Activated CD4-positive, alpha-beta memory T cell treated with anti-CD3 and anti-CD28 coated beads, Interleukin-2, amount 10 ng/mL, durations not matched to agents 7 days and 5 days (primary cell): ENCODE measurements at places on chromosomes 5 and 9.
A peak's percentile ranks its signal among the peaks of the same experiment; 100 is the strongest.

- no peak for DNase-seq
Measured at GRCh38 chr9:5971740-5972139, 43.7 kb downstream of the RANBP6 start.

- no peak for DNase-seq
Measured at GRCh38 chr9:13266167-13266566, 13.3 kb downstream of the MPDZ start.

DNA sequence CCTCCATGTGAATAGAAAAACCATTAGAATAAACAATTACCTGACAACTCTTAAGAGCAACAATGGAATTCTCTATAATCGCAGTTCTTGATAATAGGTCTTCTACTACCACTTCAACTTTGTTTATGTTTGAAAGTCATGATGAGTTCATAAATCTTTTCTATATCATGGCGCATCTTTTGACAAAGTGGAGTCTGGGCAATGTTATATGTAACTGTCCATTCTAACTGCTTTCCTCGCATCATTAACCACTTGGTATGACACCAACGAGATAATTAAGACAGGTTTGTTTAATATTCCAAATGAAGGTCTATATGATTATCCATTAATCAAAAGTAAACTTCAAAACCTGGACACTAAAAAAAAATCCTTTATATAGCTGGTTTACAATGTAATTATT is 272.0 kb downstream of the DENND1A start:
- no peak for DNase-seq

- DNase-seq = no peak
Measured at GRCh38 chr9:132994410-132995120, 16.1 kb downstream of the GFI1B start.

GRCh38 chr5:109345699-109346098 is 64.1 kb downstream of the PJA2 start:
- DNase-seq = no peak

GRCh38 chr9:114465906-114466900 is 39.1 kb downstream of the WHRN start:
- DNase-seq = no peak

GRCh38 chr9:16884952-16885513 is 14.6 kb upstream of the BNC2 start:
- DNase-seq = no peak

DNA sequence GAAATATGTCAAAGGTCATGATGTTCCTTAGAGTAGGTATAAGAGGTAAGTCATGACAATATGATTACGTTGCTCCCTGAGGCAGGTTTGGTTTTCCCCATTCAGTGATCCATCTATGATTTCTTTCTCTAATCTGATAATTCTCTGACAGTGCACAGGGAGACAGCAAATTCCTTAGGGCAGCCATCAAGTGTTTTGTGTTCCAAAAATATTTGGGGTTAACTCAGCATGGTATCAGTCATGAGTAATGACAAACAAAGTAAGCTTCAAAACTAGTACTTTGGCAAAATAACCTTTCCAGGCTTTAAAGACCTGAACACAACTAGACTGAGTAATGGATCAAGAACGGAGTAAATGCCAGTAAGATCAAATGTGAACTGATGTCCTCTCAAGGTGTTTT is 55.3 kb upstream of the SPATA31E1 start:
- DNase-seq = no peak

- peak; percentile 61 for DNase-seq
Measured at GRCh38 chr5:133930061-133930812, 38.2 kb downstream of the C5orf15 start.

DNA sequence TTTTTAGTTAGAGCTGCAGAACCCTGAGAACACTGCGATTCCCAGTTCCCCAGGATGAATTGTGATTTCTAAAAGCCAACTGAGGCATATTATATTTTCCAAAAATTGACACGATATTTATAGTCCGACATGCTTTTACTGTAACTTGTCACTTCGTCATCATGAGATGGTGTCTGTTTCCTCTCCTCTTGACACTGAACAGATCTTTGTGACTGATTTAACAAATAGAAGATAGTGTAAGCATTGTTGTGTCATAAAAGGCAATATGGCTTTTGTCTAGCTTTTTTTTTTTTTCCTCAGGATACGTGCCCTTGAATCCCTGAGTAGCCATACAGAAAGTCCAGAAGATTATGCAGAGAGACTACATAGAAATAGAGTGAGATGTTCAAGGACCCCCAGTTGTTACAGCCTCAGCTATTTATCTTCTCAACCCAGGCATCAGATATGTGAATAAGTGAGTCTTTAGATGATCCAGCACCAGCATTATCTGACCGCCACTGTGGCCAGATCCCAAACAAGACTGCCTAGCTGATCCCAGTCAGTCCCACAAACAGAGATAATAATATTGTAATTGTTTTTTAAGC is 27.8 kb upstream of the CCL21 start:
- DNase-seq = no peak

- no peak for DNase-seq
Measured at GRCh38 chr9:5900622-5901021, 9.9 kb downstream of the MLANA start.

GRCh38 chr5:95317085-95317484 is 32.2 kb upstream of the MCTP1 start:
- DNase-seq = no peak

DNA sequence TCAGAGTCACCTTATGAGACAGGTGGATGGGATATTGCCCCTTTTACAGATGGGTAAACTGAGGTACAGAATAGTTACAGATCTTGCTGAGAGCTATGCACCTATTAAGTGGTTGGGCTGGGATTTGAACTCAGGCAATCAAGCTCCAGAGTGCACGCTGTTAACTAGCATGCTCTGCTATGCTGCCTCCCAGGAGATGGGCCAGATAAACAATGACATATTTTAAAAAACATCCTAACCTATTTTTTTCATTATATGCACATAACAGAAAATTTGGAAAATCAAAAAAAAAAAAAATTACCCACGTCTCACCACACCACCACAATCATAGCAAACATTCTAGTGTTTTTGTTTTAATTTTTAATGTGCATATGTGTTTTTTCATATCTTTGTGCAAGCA is 123.4 kb upstream of the STC2 start:
- no peak for DNase-seq

- no peak for DNase-seq
Measured at GRCh38 chr5:178424810-178425177, 165.4 kb downstream of the COL23A1 start.

GRCh38 chr9:91562416-91562815 is 138.8 kb upstream of the NFIL3 start:
- no peak for DNase-seq

DNA sequence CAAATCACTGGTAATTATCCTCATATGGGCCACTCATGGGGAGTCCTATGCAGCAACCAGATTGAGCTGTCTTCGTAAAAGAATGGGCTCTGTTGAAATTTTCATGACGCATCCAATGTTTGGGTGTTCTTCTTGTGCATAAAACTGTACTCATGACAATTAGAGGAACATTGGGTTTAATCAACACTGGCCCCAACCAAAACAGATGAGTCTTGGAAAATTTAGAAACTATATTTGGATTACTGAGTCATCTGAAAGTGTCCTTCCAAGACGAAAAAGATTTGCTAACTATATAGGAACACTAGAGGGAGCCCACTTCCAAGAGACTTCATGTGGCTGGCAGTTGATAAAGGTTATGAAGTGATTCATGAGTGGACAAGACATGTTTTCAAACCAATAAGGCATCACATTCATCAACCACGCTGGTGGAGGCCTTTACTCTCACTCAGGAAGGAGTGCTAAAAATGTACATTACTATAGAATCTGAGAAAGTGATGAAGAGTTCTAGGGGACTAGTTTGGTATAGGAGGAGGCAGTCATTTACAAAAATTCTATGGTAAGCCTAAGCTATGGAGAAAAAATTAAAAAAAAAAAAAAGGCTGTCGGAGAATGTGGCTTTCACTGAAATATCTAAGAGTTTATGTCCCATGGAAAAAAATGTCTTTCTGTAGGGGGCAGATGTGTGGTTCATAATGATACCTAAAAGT is 313.5 kb downstream of the PRDM9 start:
- no peak for DNase-seq

DNA sequence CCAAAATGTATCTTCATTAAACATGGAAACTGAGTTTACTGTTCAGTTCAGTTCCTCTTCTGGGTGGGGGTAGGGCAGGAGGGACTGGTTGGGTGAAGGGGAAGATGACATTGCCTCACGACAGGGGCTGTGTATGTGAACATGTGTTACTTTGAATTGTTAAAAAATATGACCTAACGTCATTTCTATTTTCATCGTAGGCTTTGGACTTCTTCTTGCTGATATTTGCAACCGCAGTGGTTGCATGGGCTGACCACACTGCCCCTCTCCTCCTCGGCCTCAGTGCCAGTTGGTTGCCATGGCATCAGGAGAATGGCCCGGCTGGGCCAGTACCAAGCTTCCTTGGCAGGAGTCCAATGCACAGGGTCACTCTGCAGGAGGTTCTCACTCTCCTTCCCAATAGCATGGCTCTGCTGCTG is 41.5 kb downstream of the HACD4 start:
- no peak for DNase-seq

- no peak for DNase-seq
Measured at GRCh38 chr9:36548454-36548853, 24.2 kb upstream of the MELK start.

- no peak for DNase-seq
Measured at GRCh38 chr5:131774652-131775367, 22.0 kb downstream of the FNIP1 start.

DNA sequence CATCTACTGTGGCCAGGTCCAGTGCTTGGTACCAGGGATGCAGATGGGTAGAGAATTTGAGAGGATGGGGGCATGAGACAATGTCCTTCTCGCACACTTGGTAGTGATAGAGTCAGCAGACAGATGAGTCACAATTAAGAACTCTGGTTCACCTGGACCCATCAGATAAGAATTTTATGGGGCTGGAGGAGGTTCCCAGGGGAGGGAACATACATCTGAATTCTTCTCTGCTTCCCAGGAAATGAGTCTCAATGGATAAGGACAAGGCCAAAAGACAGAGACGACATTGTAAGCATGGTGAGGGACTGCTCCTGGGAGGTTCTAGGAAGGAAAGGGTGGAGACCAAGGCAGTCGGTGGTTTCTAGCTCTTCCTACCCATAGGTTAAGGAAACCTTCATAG is 5.3 kb downstream of the SLC4A9 start:
- DNase-seq = no peak

DNA sequence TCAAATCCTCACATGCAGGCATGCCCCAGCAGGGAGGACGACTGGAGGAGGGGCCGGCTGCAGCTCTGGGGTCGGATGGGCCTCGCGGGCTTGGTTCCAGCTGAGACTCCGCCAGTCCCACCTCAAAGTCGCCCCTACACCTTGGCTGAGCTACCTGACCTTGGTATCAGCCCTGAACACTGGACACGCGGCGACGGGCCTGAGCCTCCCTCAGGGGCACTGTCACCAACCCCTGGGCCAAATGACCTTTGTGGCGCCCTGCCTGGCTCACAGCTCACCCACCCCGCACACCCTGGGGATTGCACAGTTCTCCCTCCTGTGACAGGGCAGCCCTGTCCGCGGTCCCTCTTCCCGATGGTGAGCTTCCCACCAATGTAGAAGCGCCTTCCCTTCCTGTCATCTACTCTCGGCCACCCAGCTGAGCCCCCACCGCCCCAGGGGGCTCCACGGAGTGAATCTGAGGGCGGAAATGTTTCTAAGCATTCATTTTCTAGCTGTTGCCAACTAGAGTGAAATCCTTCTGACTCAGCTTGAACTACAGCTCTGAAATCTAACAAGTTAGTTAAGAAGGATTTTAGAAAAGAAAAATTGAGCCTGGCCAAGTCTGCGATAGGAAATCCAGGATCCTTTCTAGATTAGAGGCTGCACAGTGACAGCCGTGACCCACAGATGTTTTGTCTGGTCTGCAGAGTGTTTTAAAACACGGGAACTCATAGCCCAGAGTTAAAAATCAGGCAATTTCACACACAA is 138.9 kb upstream of the PHYKPL start:
- no peak for DNase-seq

GRCh38 chr9:135590486-135591079 is 29.0 kb downstream of the PAEP start:
- DNase-seq = no peak

DNA sequence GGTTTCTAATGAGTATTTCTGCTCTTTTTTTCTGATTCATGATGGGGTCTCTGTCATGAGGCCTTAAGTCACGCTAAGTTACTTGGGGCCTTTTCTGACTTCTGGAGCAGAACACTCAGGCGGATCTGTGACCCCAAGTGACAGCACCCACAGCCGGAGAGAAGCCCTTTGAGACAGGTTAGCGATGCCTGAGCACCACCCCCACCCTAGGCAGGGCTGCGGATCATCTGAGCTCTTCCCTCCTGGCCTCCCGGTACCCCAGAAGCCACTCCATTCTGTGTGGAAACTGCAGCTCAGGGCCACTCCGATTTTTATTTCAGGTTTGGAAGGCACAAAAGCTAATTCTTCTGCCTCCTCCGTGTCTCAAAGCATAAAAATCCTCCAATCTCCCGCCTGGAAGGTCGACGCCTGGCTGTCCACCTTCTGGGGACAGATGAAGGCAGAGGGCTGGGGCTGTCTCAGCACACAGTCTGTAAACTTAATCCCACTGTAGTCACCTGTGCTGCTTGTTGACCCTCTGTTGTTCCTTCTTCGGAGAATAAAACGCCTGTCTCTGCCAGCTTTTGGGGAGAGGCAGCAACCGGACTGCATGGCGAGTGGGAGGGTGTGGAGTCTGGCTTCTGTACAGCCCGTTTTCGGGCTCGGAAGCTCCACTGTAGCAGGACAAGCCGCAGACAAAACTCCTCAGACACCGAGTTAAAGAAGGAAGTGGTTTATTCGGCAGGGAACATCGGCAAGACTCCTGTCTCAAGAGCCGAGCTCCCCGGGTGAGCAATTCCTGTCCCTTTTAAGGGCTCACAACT is 88.8 kb downstream of the SPRY4 start:
- no peak for DNase-seq

DNA sequence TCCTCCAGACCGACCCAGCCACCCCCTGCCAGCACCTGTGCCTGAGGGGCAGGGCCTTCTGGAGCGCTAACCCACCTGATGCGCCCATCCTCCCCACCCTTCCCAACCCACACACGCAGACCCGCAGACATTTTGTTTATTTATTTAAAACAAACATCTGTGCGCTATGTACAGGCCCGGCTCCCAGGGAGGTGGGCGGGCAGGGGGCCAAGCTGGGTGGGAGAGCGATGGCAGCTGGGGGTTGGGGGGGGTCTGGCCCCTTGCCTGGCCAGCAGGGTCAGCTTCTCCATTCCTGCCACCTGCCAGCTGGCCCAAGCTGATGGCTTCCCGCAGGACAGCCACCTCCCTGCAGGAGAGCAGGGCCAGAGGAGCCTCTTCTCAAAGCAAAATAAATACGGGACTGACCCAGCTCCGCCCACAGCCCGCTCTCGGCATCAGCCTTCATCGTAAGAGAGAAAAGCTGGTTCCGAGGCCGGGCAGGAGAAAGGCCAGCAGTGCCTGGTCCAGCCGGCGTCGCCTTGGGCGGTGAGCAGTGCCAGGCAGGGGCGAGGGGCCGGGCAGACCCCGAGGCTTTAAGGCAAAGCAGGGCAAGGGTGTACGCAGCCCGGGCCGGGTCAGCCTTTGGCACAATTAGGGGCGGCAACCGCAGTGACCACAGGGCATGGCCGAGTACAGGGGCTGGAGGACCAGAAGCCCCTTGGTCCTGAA is 10.9 kb upstream of the CLIC3 start:
- no peak for DNase-seq
